ENCODE measurements at places on chromosomes 5 and 9. TPM values are rescaled to one million over a fixed set of nuclear protein-coding genes. Genes with fewer than 3 reads are reported as not detected.

PSIP1 gene
- 122 TPM for total RNA-seq

TPPP gene
- total RNA-seq = 0.15 TPM

TXNDC8 gene
- not detected for total RNA-seq

DNA sequence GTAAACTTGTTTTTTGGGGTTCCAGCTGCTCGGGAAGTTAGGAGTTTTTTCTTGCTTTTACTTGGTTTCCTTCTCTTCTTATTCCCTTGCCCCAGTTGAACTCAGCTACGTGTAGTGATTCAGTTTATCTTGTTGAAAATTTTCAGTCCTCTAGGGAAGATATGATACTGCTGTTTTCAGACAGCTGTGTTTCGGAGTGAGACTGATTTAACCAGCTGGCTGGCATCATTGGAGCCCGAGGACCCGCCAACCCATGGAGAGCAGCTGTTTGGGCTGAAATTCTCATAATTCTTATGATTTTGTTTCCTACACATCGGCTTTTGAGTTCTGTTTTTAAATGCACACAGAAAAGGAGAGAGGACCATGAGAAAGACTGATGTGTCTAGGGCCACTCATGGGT is 271.5 kb downstream of the NR3C1 start:
- no peak for DNase-seq

GRCh38 chr9:132637801-132638200 is 32.0 kb downstream of the DDX31 start:
- DNase-seq = no peak

DNA sequence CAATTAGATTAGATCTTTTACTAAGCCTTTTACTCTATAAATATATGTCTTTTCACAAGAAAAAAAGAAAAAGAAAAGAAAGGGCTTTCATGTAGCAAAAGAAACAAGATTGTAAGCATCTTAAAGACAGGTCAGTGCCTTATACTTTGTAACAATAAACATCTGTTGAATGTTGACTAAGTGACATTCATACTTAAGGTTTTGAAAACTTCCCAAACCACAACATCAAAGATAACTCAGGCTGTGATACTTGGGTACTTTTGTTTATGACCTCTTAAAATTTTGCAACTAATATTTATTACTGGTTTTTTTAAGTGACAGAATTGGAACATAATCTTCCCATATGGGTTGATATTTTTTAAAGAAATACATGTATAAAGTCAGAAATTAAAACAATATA is 7.4 kb downstream of the GRAMD2B start:
- DNase-seq = no peak

DNA sequence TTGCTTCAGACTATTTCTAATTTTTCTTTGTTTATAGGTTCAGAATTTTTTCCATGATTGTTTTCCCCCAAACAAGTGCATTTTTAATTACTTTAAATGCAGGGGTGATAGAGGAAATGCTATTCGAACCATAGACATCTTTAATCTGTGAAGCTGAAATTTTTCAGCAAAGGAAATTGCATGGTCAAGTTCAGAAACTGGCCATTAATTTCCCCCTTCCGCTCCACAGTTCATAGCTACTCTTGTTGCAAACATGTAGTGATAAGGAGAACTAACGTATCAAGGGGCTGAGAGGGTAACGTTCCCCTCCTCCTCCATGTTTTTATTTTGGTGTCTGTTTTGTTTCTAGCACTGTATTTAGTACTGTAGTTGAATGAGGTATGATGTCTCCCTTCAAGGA is 3.4 kb upstream of the ROPN1L start:
- DNase-seq = no peak

DNA sequence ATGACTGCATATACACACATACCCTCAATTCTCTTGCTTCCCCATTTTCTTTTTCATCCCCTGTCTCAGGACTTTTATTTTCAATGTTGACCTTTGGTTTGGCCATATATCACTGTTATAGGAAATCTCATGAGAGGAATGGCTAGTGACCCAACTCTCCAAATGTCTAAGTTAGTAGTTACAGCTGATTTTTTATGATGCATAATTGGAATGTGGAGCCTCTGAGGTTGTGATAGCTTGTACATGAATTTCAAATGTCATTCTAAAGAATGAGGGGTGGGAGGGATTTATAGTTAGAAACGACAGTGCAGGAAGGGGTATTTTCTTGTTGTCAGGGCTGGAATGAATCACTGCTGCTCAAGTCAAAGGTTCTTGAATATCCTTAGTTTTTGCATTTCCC is 356.1 kb downstream of the NTRK2 start:
- DNase-seq = no peak

DNA sequence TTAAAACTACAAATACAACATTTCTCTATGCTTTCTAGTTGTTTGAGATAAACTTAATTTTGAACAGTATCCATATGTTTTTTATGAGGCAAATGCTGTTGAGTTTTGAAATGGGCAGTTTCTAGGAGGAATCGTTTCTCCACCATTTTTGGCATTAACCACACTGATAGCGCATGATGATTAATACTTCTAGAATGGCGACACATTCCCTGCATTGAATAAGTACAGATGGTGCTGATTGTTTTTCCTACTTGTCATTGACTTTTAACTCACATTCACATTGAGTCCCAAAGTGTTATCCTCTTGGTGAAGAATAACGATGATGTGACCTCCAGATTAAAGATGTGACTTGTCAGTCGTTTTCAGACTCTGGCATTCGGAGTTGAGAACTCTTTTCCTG is 6.5 kb upstream of the CCDC192 start:
- no peak for DNase-seq
